Sciatic nerve (tissue), 2 donors: ENCODE measurements at places on chromosomes 16 and 17.

DNA sequence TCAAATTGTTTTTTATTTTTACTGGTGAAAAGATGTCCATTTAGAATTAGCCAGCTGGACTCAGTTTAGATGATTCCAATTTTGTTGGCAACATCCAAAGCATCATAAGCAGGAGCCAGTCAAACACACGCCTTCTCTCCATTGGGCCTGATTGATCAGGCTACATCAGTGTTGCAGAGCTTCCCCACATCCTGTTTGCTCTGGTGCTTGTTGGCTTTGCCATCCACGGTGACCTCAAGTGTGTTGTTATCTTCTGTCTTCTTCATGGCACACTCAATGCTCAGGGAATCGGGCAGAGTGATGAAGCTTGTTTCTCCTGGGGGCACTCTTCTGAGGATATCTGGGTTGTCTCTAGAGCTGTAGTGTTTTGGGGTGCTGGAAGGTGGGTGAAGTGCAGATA is 6.3 kb upstream of the NETO2 start:
- no peak for DNase-seq

DNA sequence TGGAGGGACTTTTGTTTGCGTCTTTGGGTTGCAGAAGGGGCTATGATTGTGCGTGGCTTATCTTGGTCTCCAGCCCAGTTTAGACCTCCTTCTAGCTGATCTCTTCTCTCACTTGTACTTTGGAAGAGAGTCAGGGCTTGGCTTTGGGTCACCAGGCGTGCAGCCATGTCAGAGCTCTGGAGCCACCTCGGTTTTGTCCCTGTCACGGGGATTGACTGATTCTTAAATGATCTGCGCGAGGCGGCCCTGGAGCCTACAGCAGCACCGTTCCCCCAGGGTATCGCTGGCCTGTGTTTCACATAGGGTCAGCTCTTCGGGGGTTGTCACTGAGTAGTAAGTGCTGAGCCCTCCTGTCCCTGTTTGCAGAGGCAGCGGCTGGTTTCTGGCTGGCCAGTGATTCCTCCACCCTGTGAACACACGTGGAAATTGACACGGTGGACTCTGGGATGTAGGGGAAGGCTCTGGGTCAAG is 209.8 kb upstream of the CHMP6 start:
- peak; percentile 50 for DNase-seq

GRCh38 chr16:67764158-67764667 is 42.1 kb downstream of the RANBP10 start:
- DNase-seq, result no peak

DNA sequence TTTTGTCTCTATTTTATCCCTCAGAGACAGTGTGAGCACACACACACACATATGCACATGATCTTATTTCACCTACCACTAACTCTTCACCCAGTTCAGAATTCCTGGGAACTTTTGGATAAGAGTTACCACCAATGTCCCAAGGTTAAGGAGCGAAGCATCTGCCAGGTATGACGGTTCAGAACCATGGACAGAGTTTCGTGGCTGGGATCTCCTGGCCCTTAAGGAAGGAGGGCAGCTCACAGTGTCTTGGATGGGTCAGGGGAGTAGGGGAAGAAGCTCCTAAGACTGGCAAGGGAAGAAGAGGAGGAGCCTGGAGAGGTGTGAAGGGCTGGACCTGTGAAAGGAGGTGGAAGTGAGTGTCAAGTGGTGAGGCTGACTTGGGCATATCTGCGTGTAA is 23.0 kb upstream of the TMEM132E start:
- DNase-seq, result no peak

- DNase-seq, result no peak
These were observed 15.4 kb downstream of the CD7 start for GRCh38 chr17:82301916-82302567.

- DNase-seq, result no peak
These were observed 66.7 kb downstream of the PIGL start for GRCh38 chr17:16283705-16284104.

DNA sequence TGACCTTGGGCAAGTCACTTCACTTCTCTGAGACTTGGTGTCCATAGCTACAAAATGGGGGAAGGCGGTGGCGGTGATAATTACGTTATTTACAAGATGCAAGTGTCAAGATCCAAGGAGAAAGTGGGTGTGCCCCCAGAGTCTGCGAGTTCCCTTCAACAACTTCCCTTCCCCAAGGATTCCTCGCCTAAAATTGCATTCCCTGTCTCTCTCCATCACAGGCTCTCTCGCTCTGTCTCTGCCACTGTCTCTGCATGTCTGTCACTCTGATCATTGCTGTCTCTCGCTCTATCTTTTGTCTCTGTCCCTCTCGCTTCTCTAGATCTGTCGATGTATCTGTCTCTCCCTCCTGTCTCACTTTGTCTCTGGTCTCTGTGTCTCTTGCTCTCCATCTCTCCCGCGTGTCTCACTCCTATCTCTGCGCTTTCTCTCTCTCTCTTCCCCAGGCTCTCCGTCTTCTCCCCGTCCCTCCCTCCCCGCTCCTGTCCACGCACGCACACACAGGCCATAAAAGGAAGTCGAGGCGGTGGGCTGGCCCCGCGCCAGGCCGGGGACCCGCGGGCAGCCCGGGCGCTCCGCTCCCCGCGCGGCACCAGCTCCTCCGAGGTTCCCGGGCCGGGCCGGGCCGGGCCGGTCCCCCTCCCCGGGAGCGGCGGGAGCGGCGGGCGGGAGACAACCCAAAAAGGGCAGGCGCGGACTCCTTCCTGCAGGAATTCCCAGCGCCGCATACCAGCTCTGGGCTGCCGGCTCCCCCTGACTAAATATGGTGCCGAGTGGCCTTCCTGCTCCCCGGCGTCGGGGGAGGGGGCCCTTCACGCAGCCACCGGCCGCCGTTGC is 1.1 kb upstream of the MYH11 start:
- DNase-seq, result peak; percentile 63

DNA sequence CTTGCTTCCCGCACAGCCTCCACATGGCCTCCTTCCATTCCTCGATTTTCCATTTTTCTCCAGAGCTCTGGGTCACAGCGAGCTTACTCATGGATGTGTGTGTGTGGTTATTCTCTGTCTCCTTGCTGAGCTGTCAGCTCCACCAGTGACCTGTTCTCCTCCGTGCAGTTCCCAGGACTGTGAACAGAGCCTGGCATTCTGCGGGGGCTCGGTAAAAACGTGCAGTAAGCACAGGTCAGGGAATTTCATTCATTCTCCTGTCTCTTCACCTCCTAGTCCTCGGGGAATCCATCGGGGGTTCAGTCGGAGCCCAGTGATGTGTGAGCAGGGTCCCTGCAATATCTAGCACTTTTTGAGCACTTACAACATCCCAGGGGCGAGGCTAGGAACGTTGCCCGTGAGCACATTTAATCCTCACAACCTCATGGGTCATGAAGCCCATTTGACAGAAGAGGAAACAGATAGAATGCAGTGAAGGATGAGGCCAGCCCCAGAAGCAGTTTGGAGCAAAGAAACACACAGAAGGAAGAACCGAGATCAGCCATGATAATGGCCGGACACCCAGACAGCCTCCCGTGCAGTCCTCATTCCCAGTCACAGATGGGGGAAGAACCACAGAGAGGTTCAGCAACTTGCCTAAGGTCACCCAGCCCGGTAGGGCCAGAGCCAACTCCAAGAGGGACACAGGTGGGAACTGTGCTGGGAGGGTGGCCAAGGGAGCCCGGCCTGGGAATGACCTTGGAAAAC is 183.2 kb upstream of the GSE1 start:
- DNase-seq, result peak; percentile 35
